CD4-positive, alpha-beta T cell (primary cell): ENCODE measurements at places on chromosomes 11 and 22.

GRCh38 chr22:35539910-35540594, 579 bp upstream of the RASD2 start:
- peak; percentile 68 for DNase-seq

DNA sequence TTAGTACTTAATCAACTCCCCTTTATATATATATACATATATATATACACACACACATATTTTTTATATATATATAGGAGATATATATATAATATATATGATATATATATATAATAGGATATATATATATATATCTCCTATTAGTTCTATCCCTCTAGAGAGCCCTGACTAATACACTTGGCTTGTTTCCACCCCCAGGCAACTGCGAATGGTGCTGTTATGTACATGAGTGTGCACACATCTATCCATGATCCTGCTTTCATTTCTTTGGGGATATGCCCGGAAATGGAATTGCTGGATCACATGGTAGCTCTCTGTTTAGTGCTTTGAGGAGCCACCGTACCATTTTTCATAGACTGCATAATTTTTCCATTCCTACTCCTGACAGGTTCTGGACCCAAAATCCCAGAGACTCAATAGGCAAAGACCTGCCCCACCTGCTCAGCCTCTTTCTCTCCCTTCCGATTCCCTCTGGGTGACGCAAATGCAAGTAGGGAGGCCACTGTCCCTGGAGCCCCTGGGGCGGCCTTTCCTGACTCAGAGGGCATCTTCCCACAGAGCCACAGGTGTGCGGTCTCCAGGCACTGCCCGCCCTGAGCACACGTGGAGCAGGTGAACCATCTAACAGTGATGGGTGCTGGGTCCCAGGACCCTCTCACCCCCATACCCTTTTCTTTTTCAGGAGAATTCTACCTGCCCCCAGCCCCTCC, 12.0 kb downstream of the FGF3 start:
- DNase-seq = no peak

DNA sequence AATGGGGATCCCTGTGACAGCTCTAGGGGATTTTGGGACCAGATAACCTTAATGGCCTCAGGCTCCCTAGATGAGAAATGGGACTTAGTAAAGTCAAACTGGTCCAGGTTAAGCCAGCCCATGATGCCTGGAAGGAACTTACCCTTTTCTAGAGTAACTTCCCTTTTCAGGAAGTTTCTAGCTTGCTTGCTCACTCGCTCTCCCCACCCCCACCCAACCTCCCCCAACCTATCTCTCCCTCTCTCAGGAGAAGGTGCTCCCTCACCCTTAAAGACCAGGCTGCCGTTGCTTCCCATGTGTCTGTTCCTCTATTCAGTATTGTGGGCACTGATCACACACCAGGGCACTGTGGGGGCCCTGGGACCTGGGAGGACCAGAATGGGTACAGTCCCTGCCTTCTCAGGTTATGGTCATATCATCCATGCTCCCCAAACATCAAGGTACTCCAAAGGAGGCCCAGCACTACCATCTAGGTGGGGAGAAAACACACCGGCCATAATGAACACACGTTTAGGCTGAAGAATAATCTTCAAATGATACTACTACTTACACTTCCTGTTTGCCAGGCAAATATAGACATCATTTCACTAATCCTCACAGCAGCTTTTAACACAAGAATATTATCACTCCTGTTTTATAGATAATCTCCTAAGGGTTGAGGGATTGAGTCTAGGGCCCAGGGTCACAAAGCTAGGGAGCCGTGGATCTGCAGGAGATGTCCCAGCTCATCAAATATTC, 18.2 kb downstream of the KCNQ1OT1 start:
- no peak for DNase-seq

- DNase-seq = no peak
Measured at GRCh38 chr11:119198925-119199324, 7.2 kb upstream of the CBL start.

DNA sequence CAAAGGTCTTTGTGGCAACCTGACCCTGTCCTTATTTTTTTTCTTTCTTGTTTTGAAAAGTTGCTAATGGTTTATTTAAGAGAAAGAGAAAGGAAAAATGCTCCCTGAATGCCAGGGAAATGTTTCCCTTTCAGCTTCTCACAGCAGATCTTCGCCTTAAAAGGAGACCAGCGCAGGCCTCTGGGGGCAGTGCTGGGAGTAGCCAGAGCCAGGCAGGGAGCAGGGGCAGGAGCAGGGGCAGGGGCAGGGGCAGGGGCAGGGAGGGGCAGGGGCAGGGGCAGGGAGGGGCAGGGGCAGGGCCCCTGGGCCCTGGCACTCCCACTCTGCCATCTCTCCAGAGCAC, 5.1 kb downstream of the MOB2 start:
- no peak for DNase-seq

DNA sequence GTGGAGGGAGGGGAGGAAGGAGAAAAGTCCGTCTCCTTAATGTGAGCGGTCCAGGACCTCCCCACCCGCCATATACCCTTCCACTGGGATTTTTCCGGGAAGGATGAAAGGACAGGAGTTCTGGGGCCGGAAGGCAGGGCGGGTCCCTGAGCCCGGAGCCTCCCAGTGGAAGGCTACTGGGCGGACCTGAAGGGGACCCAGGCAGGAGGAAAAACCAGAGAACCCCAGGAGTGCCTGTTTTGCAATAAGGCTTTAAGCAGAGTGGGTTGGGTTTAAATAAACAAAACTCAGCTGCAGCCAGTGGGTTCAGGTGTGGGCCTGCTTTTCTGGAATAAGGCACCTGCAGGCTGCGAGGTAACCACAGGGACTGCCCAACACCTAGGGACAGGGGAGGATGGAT, 1.7 kb upstream of the CELSR1 start:
- no peak for DNase-seq

DNA sequence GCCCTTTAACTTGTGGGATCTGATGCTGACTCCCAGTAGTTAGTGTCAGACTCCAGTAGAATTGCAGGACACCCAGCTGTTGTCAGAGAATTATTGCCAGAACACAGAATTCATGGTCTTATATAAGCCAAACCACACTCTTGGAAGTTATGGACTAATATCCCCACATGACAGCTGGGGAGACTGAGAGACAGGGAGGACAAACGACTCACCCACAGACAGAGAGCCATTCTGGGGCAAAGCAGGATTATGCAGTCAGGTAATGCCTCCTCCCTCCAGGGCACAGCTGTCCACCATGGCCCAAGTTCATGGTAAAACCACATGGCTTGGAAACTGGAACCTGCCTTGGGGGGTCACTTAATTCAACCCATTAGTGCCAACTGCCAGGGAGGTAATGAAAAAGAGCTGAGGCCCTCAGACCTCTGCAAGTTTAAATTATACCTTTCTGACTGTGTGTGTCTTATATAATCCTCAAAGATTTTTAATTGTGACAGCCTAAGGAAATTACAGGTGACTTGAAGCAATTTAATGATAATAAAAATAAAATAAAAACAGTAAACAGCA, 299.5 kb downstream of the BUD13 start:
- no peak for DNase-seq

GRCh38 chr22:44143579-44143978, 37.1 kb upstream of the PARVG start:
- DNase-seq = no peak

- DNase-seq = no peak
Measured at GRCh38 chr22:32518848-32519247, 44.2 kb downstream of the FBXO7 start.

DNA sequence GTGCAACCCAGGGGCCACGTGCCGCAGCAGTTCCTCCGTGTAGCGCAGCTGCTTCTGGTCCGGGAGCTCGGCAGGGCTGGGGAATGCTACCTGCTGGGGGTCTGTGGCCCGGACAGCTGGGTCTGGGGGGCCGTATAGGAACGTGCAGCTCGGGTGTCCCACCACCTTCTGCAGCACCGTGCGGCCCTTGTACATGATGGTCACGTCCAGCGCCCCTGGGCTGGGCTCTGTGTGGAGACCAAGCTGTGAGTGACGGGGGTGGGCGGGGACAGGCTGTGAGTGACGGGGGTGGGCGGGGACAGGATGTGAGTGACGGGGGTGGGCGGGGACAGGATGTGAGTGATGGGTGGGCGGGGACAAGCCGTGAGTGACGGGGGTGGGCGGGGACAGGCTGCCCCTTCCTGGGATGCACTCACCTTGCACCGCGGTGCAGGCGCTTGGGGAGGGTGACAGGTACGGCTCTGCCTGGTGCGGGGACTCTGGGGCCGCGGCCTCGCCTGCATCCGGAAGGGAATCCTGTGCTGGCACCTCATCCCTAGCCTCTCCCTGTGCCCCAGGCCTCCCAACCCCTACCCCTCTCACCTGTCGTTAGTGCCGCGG, 2.3 kb downstream of the IRF7 start:
- peak; percentile 82 for DNase-seq

DNA sequence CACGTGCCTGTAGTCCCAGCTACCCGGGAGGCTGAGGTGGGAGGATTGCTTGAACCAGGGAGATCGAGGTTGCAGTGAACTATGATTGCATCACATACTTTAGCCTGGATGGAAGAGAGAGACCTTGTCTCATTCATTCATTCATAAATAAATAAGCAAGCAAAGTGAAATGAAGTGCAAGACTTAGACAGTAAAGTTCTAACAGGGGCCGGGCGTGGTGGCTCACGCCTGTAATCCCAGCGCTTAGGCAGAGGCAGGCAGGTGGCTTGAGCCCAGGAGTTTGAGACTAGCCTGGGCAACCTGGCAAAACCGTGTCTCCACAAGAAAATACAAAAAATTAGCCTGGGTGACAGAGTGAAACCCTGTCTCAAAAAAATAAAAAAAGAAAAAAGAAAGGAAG, 1.6 kb upstream of the ZNF280A start:
- no peak for DNase-seq

DNA sequence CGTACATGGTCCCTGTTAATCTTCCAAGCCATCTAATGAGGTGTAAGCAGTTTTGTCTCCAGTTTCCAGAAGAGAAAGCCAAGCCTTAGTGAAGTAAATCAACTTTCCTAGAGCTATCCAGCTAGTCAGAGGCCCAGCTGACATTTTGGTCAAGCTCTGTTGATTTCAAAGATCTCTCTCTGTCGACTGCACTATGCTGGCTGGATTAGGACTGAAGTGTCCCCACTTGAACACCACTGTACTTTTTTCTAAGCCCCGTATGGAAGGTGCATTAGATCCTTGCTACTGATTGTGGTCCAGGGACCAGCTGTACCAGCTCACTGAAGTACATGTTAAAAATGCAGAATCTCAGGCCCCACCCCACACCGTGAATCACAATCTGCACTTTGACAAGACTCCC, 176.5 kb upstream of the NAV2 start:
- no peak for DNase-seq

- no peak for DNase-seq
Measured at GRCh38 chr11:14642873-14643696, 519 bp upstream of the PDE3B start.

DNA sequence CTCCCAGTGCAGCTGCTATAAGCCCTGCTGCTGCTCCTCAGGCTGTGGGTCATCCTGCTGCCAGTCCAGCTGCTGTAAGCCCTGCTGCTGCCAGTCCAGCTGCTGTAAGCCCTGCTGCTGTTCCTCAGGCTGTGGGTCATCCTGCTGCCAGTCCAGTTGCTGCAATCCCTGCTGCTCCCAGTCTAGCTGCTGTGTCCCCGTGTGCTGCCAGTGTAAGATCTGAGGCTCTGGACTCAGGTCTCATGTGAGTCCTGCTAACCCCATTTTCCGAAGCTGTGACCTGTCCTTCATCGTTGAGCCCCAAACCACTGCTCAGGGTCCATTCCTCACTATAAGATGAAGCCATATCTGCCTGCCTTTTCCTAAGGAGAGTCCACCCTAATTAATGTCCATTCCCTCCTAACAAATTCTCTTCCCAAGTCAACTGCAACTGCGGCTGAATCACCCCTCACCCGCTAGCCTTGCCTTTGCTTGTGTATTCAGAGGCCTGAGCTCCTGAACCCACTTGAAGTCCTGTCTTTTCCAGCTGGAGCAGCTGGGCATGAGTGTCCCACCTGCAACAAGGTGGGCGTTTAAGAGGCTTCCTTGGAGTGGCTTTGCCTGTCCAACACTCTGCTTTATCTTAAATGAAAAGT, 626 bp downstream of the KRTAP5-7 start:
- no peak for DNase-seq

- no peak for DNase-seq
Measured at GRCh38 chr22:50524676-50525103, 708 bp downstream of the SCO2 start.

DNA sequence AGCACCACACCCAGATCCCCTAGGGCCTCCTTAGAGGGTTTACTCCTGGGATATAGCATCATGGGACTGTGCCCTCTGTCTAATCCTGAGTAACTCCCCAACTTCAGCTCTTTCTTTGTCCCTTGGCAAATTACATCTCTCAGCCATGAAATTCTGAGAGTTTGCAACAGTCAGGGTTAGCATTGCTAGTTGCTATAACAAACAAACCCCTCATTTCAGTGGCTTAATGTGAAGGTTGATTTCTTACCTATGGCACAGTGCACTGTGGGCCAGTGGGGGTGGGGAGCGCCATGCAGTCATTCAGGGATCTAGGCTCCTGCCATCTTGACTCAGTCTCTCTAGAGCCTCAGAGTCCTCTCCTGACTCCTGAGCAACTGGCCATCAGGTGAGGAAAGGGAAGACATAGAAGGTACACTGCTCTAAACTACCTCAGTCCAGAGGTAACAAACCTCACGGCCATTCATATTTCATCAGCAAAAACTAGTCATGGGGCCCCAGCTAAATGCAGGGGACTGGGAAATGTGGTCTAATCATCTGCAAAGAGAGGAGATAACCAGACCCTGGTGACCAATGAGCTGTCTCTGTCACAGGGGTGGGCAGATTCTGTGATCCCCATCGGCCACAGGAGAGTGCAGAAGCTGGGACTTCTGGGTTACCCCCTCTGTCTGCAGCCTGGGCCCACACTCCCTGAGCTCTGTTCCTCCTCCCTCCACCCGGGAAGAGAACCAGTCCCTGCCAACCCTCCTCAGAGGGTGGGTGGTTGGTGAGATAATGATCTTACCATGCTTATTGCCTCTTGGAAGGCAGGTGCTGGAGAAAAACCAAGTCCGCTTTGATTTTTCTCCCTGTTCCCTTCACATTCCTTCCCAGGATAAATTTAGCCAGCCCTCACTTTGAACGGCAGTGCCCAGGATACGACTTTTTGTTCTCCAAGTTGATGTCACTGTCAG, 17.5 kb downstream of the PRG3 start:
- no peak for DNase-seq

GRCh38 chr11:103528046-103528445, 418.8 kb downstream of the DYNC2H1 start:
- no peak for DNase-seq

- no peak for DNase-seq
Measured at GRCh38 chr11:125535585-125535984, 33.7 kb upstream of the EI24 start.

- DNase-seq = no peak
Measured at GRCh38 chr11:80155412-80156017, 714.7 kb upstream of the TENM4 start.
